ENCODE measurements at places on chromosomes 3 and 15. TPM values are rescaled to one million over a fixed set of nuclear protein-coding genes. Genes with fewer than 3 reads are reported as not detected.

The GHSR gene
- total RNA-seq, result not detected

The CCR8 gene
- total RNA-seq, result not detected

The ARGFX gene
- total RNA-seq, result not detected

The C3orf20 gene
- not detected for total RNA-seq

The SPINT1 gene
- 0.12 TPM for total RNA-seq

The FBXL2 gene
- 21.3 TPM for total RNA-seq

The ZNF385D gene
- total RNA-seq, result 1.6 TPM

The LCMT2 gene
- 7.5 TPM for total RNA-seq

The RARRES1 gene
- total RNA-seq, result 0.65 TPM

The CNOT10 gene
- total RNA-seq, result 25.8 TPM

The GP9 gene
- total RNA-seq, result not detected

The MAP3K13 gene
- total RNA-seq, result 14.6 TPM

The MUC20 gene
- 0.65 TPM for total RNA-seq

The ACVR2B gene
- 2.9 TPM for total RNA-seq

The MYL3 gene
- total RNA-seq, result 2.3 TPM

The RNF111 gene
- 34.4 TPM for total RNA-seq

The GUCA1C gene
- total RNA-seq, result not detected

The ATP8B4 gene
- total RNA-seq, result 16.6 TPM

The PRTG gene
- total RNA-seq, result 0.49 TPM

The NDN gene
- 68.5 TPM for total RNA-seq

The LCTL gene
- total RNA-seq, result 7.8 TPM

The TMEM89 gene
- not detected for total RNA-seq

The ITGA11 gene
- 11.4 TPM for total RNA-seq

The MAGEF1 gene
- 22.6 TPM for total RNA-seq

The DNAH1 gene
- total RNA-seq, result 9.2 TPM

The SERINC4 gene
- 0.12 TPM for total RNA-seq

The ROBO1 gene
- total RNA-seq, result 99.3 TPM

The SLC28A2 gene
- not detected for total RNA-seq

The DLL4 gene
- total RNA-seq, result not detected

The STAC gene
- total RNA-seq, result 14.3 TPM

The CATSPER2 gene
- 0.65 TPM for total RNA-seq

The AGBL1 gene
- total RNA-seq, result not detected

The PLA2G4E gene
- not detected for total RNA-seq

The PRSS50 gene
- total RNA-seq, result not detected
